ENCODE measurements at places on chromosomes 2 and 18. TPM values are rescaled to one million over a fixed set of nuclear protein-coding genes. Genes with fewer than 3 reads are reported as not detected.

DNA sequence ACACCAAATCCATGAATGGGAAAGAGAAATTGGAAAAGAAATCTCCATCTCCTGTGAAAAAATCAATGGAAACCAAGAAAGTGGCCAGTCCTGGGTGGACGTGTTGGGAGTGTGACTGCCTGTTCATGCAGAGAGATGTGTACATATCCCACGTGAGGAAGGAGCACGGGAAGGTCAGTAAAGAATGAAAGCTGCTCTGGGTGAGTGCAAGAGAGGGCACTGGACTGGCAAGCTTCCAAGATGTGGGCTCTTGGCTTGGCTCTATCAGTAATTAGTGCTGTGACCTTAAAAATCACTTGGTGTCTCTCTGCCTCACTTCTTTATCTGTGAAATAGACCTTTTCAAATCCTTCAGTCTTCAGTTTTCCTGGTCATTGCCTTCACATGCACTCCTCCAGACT, 89.0 kb downstream of the ZNF532 start:
- no peaks in the 10 kb centered on the region for H3K4me1 ChIP-seq
- no peak overlapping the region for H3K27ac ChIP-seq
- H3K4me3 ChIP-seq: no peak overlapping the region
- no peaks in the 10 kb centered on the region for H3K36me3 ChIP-seq
- DNase-seq: no peak
- H3K27me3 ChIP-seq: no peaks in the 10 kb centered on the region

- no peaks in the 10 kb centered on the region for H3K27me3 ChIP-seq
- no peaks in the 10 kb centered on the region for H3K4me1 ChIP-seq
- H3K36me3 ChIP-seq: no peaks in the 10 kb centered on the region
- no peak for DNase-seq
Measured at GRCh38 chr2:102753563-102754159, 8.2 kb upstream of the TMEM182 start.

GRCh38 chr2:99481941-99482340, 7.9 kb downstream of the REV1 start:
- H3K4me1 ChIP-seq: peaks cover 11% of the 10 kb centered on the region
- H3K27me3 ChIP-seq: no peaks in the 10 kb centered on the region
- no peak for DNase-seq
- no peaks in the 10 kb centered on the region for H3K36me3 ChIP-seq
- no peak overlapping the region for H3K27ac ChIP-seq

DNA sequence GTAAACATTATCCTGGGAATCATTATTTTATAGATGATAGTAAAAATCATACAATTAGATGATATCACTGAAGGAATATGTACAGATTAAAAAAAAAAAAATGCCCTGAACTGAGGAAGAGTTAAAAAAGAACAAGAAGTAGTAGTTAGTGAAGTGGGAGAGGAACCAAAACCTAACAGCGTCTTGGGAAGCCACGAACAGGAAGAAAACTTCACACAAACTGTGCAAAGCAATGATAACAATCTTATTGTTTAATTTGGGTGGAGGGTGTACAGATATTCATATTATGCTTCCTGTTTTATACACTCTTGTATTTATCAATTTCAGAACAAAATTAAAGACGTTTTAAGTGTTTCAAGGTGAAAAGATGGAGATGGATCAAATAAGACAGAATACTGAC, 3.5 kb downstream of the HEATR5B start:
- no peak overlapping the region for H3K27ac ChIP-seq
- no peak overlapping the region for H3K4me3 ChIP-seq
- no peaks in the 10 kb centered on the region for H3K36me3 ChIP-seq
- DNase-seq: no peak
- no peaks in the 10 kb centered on the region for H3K4me1 ChIP-seq

- H3K27me3 ChIP-seq: no peaks in the 10 kb centered on the region
- H3K4me3 ChIP-seq: no peak overlapping the region
- H3K27ac ChIP-seq: no peak overlapping the region
- H3K36me3 ChIP-seq: no peaks in the 10 kb centered on the region
- no peaks in the 10 kb centered on the region for H3K4me1 ChIP-seq
Measured at GRCh38 chr2:136086253-136087016, 31.5 kb downstream of the CXCR4 start.

GRCh38 chr2:7676714-7677113, 759.5 kb downstream of the RNF144A start:
- no peak for DNase-seq
- no peak overlapping the region for H3K4me3 ChIP-seq
- H3K27ac ChIP-seq: no peak overlapping the region
- H3K36me3 ChIP-seq: no peaks in the 10 kb centered on the region
- H3K27me3 ChIP-seq: no peaks in the 10 kb centered on the region

DNA sequence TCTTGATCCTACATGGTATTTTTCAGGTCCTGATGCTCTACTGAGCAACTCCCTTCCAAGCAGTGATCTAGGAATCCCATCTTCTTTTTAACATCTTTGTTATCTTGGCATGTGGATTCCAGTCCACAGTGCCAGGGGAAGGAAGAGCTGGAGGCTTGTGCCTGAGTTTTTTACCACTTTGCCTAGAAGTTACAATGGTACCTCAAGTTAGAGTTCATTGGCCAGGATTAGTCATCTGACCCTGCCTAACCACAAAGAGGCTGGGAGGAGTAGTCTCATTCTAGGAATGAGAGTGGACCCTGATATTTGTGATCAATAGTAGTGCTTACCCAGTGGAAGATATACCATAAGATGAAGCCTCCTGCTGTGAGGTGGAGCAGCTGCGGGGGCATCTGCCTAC, 109.3 kb downstream of the ADCYAP1 start:
- H3K27me3 ChIP-seq: no peaks in the 10 kb centered on the region
- no peaks in the 10 kb centered on the region for H3K36me3 ChIP-seq
- H3K27ac ChIP-seq: no peak overlapping the region
- no peak overlapping the region for H3K4me3 ChIP-seq
- H3K4me1 ChIP-seq: no peaks in the 10 kb centered on the region

- H3K4me1 ChIP-seq: no peaks in the 10 kb centered on the region
- no peak for DNase-seq
- H3K4me3 ChIP-seq: no peak overlapping the region
- no peaks in the 10 kb centered on the region for H3K36me3 ChIP-seq
- no peak overlapping the region for H3K27ac ChIP-seq
Measured at GRCh38 chr2:110983133-110983532, 137.6 kb upstream of the BCL2L11 start.

DNA sequence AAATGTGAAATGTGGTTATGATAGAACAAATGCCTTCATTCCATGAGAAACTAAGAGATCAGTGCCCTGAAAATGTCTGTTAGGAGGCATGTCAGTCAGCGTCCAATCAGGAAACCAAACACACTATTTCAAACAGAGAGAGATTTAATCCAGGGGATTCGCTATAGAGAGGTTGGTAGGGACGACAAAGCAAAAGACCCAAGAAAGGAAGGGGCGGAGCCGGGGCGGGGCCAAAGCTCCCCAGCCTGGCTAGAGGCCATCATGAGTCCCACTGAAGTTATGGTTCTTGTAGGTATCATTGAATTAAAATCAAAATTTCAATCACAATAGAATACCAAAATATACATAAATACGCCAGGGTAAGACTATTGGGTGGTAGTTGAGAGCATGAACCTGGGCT, 32.9 kb upstream of the RNF149 start:
- H3K4me3 ChIP-seq: no peak overlapping the region
- H3K27ac ChIP-seq: no peak overlapping the region
- H3K4me1 ChIP-seq: no peaks in the 10 kb centered on the region
- no peak for DNase-seq
- no peaks in the 10 kb centered on the region for H3K36me3 ChIP-seq

DNA sequence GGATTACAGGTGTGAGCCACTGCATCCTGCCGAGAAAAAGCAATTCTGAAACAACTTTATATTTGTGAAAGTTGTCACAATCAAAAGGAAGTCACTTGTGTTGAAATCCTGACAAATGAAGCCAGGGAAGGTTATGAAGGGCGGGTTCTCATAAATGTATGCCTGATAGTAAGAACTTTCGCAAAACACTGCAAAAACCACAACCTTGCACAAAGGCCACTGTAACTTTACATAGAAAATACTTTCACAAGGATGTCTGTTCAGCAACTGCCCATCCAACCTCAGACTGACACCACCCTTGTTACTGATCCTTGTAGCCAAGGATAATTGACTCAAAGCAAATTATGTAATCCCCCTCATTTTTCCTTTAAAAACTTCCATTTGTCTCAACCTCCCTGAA, 90.6 kb downstream of the SLC4A3 start:
- H3K4me3 ChIP-seq: no peak overlapping the region
- H3K4me1 ChIP-seq: no peaks in the 10 kb centered on the region
- no peaks in the 10 kb centered on the region for H3K27me3 ChIP-seq
- no peak overlapping the region for H3K27ac ChIP-seq
- DNase-seq: no peak

Gene ARL5A
- total RNA-seq: 43.2 TPM

DNA sequence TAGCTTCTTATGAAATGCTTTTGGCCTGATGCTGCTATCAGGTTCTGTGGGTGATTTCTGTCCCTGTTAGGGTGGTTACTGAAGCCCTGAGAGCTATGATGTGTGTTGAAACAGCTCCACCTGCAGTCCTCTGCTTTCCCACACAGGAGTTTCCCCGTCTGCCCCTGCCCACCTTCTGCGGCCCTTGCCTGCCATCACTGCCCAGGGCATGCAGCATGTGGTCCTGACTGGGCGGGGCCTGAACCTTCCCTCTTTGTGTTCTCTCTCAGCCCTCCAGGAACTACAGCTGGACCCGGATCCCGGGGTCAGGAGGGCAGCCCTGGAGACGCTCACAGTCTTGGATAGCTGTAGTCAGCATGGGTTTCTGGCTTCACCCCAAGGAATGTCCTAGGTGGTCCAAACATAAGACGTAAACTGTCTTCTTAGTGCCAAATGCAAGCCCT, 21.4 kb downstream of the HJURP start:
- no peak overlapping the region for H3K4me3 ChIP-seq
- H3K4me1 ChIP-seq: no peaks in the 10 kb centered on the region
- H3K36me3 ChIP-seq: no peaks in the 10 kb centered on the region
- peak overlapping the region; percentile 43 for H3K27ac ChIP-seq
- no peak for DNase-seq
- no peaks in the 10 kb centered on the region for H3K27me3 ChIP-seq

Gene RUFY4
- total RNA-seq: not detected

DNA sequence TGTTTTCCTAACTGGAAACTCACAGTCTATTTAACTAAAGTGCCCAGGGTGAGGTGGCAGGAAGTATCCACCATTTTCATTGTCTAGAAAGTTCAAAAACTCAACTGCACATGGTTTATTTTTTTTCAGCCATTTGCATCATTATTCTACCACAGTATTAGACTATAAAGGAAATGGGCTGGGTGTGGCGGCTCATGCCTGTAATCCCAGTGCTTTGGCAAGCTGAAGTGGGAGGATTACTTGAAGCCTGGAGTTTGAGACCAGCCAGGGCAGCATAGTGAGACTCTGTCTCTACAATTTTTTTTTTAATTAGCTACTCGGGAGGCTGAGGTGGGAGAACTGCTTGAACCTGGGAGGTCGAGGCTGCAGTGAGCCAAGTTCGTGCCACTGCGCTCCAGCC, 213.8 kb downstream of the MYO3B start:
- H3K27me3 ChIP-seq: peaks cover 7% of the 10 kb centered on the region
- H3K4me3 ChIP-seq: no peak overlapping the region
- no peaks in the 10 kb centered on the region for H3K4me1 ChIP-seq
- H3K27ac ChIP-seq: no peak overlapping the region

GRCh38 chr18:7741640-7742039, 174.5 kb downstream of the PTPRM start:
- no peak overlapping the region for H3K27ac ChIP-seq
- no peaks in the 10 kb centered on the region for H3K27me3 ChIP-seq
- no peaks in the 10 kb centered on the region for H3K36me3 ChIP-seq
- H3K4me3 ChIP-seq: no peak overlapping the region
- no peaks in the 10 kb centered on the region for H3K4me1 ChIP-seq
- DNase-seq: no peak

- no peaks in the 10 kb centered on the region for H3K27me3 ChIP-seq
- no peaks in the 10 kb centered on the region for H3K36me3 ChIP-seq
- no peak overlapping the region for H3K27ac ChIP-seq
Measured at GRCh38 chr18:68219872-68220271, 495.0 kb downstream of the TMX3 start.

- no peaks in the 10 kb centered on the region for H3K27me3 ChIP-seq
- H3K27ac ChIP-seq: no peak overlapping the region
- no peaks in the 10 kb centered on the region for H3K36me3 ChIP-seq
- no peak overlapping the region for H3K4me3 ChIP-seq
Measured at GRCh38 chr2:215728504-215729065, 284.8 kb downstream of the MREG start.

- no peak overlapping the region for H3K27ac ChIP-seq
- peaks cover 15% of the 10 kb centered on the region for H3K4me1 ChIP-seq
- H3K36me3 ChIP-seq: no peaks in the 10 kb centered on the region
- H3K4me3 ChIP-seq: no peak overlapping the region
- no peaks in the 10 kb centered on the region for H3K27me3 ChIP-seq
Measured at GRCh38 chr2:69168144-69168813, 155.3 kb downstream of the ANTXR1 start.

DNA sequence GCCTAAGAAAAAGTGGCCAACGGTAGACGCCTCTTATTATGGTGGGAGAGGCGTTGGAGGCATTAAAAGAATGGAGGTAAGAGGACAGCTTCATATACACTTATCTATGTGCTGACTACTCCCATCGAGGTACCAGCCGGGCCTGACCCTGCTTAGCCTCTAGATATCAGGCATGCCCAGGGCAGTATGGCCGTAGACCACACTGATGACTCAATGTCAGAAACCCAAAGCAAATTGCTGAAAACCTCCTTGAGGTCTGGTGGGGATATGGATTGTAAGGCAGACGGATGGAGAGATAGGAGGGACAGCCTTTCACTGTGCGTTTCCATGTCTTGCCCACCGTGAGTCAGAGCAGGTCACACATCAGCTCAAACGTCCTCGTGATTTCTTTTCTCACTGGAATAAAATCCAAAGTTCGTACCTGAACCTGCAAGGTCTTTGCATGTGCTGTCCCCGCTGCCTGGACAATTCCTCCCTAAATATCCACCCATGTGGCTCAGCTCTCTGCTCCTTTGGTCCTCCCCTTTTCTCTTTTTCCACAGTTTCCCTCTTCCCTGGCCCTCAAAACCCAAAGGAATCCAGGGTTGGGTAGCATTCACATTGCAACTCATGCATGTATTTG, 168.9 kb downstream of the ANTXR1 start:
- H3K4me1 ChIP-seq: no peaks in the 10 kb centered on the region
- DNase-seq: no peak
- no peak overlapping the region for H3K27ac ChIP-seq
- no peak overlapping the region for H3K4me3 ChIP-seq
- H3K36me3 ChIP-seq: no peaks in the 10 kb centered on the region

DNA sequence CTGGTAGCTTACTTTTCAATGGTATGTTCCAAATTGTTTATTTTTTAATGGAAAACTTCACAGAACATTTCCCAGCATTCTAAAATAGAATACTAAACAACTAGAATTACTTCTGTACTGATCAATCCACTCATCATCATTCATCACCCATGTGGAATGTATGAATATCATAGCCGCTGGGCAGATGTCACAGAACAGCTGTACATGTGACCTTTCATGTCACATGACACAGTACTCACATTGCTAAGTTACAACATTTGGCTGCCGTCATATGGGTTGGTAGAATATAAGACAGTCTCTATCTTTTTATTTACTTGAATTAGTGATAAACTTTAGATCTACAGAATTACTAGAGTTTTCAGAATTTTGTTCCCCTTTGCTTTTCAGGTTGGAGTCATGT, 387.6 kb downstream of the ZEB2 start:
- no peak overlapping the region for H3K27ac ChIP-seq
- no peak overlapping the region for H3K4me3 ChIP-seq
- no peak for DNase-seq
- H3K36me3 ChIP-seq: no peaks in the 10 kb centered on the region
- H3K27me3 ChIP-seq: no peaks in the 10 kb centered on the region

GRCh38 chr18:68436485-68436884, 278.4 kb downstream of the TMX3 start:
- H3K27ac ChIP-seq: no peak overlapping the region
- H3K4me3 ChIP-seq: no peak overlapping the region
- no peaks in the 10 kb centered on the region for H3K27me3 ChIP-seq
- no peaks in the 10 kb centered on the region for H3K4me1 ChIP-seq
- H3K36me3 ChIP-seq: no peaks in the 10 kb centered on the region
- DNase-seq: no peak
